NCI-H2029 (cell line): ENCODE measurements at places on chromosomes 16 and 17.
A peak's percentile ranks its signal among the peaks of the same experiment; 100 is the strongest.

DNA sequence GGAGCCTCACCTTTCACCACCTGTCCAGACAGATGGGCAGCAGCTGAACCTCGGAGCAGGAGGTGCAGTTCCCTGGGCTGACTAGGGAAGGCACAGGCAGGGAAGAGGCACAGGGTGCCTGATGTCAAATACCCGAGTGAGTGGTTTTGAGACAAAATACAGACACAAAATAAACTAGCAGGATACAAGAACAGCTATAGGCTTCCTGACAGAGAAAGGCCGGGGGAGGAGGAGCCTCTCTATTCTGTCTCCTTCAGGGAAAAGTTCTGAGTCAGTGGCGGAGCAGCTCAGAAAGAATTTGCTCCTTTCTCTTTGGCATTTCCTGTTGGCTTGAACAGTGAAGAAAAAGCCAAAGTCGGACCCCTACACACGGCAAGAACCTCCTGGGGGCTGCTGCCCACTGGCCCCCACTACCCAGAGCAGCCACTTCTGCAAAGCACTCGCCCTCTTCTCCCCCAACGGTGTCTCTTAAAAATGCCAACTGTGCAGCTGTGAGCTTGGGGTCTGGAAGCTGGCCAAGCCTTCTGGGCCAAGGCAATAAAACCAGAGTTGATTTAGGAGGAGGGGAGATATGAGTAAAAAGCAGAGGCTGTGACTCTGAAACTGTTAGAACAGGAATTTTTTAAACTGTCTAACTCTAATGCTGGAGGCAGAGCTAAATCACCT lies 14.4 kb upstream of the FAAP100 start:
- DNase-seq, result peak; percentile 64

- DNase-seq, result no peak
These were observed 17.2 kb upstream of the MPP2 start for GRCh38 chr17:43924558-43924957.

DNA sequence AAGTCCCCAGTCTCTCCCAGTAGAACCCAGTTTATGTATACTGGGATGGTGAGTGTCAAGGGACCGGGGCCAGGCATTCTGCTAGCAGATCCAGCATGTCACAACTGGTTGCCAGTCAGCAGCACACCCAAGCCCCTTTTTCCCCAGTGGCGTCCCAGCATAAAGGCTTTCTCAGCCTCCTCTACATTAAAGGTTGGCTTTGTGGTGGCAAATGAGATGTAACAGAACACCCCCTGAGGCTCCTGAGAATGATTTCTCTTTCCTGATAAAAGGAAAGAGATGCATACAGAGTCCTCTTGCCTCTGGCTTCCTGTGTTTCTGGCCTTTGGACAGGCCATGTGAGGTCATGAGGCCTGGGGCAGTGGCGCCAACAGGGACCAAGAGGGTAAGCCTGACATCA lies 27.9 kb downstream of the IRX6 start:
- no peak for DNase-seq

GRCh38 chr17:32141679-32142037 lies 644 bp upstream of the RHOT1 start:
- DNase-seq, result no peak

DNA sequence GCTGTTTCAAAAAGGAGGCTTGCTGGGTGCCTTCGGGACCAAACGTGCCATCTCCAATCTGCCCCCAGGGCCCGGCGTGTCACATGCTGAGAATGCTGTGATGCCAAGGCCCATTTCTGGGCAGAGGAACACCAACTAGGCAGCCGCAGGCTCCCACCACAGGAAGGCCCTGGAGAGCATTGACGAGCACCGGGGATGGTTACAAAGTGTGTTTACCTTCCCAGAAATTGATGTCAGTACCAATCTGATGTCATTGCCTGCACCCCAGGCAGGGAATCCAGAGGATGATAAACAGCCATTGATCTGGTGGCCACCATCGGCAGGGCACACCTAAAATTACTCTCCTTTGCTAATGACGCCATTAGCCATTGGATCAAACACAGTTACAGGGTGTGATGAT lies 418.1 kb upstream of the CDH5 start:
- no peak for DNase-seq
